ENCODE measurements at places on chromosomes 2 and 18. TPM values are rescaled to one million over a fixed set of nuclear protein-coding genes. Genes with fewer than 3 reads are reported as not detected.
A peak's percentile ranks its signal among the peaks of the same experiment; 100 is the strongest.

VWC2L gene
- not detected for total RNA-seq

DNA sequence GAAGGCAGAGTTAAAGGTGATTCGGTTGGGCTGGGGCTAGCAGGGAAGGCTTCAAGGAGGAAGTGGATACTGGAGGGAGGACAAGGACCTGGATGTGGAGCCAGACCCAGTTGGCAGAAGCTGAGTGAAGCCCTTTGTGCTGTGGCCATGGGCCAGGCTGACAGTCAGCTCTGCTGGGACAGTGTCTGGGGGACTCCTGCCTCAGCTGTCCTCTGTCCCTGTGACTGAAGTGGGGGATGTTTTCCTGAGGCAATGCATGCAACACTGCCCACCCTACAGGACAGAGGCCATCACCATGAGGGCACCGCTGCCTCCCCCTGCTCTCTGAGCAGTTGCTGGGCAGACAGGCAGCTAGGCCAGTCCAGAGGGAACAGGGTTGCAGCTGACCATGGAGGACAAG lies 40.0 kb downstream of the ST8SIA5 start:
- no peak for DNase-seq

IL1F10 gene
- total RNA-seq, result not detected

GRCh38 chr2:201308914-201309313 lies 48.2 kb downstream of the FLACC1 start:
- DNase-seq, result no peak

DNA sequence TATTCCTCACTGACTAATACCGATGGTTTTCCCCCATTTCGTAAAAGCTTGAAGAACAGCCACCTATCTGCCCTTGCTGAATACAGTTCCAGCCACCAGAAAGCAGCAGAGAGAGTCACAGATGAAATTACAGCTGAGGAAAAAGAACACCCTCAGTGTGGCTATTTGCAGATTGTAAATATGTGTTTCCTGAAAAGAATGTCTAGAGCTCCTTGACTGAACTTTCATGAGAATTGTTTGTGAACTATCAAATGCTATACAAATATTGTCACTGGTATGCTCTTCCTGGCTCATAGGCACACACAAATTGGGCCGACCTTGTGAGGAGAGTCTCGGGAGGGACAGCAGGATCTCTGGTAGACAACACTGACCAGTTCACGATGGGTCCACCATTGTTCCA lies 58.1 kb upstream of the TTC39C start:
- no peak for DNase-seq

DNA sequence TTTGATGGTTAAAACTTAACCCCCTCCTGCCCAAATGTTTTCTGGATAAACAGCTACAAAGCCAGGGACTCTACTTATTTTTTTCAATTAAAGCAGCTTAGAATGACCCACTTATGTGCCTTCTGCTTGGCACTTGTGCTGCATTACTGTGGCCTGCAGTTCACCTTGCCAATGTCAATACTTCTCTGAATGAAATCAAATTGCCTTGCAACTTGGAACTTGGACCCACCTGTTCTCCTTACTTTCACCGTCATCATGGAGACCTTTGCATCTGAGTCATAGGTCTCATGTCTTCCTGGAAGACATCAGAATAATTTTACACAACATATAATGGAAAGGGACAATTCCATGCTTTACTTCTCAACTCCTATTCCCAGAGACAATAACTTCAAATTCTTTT lies 92.1 kb upstream of the FHL2 start:
- no peak for DNase-seq

DNA sequence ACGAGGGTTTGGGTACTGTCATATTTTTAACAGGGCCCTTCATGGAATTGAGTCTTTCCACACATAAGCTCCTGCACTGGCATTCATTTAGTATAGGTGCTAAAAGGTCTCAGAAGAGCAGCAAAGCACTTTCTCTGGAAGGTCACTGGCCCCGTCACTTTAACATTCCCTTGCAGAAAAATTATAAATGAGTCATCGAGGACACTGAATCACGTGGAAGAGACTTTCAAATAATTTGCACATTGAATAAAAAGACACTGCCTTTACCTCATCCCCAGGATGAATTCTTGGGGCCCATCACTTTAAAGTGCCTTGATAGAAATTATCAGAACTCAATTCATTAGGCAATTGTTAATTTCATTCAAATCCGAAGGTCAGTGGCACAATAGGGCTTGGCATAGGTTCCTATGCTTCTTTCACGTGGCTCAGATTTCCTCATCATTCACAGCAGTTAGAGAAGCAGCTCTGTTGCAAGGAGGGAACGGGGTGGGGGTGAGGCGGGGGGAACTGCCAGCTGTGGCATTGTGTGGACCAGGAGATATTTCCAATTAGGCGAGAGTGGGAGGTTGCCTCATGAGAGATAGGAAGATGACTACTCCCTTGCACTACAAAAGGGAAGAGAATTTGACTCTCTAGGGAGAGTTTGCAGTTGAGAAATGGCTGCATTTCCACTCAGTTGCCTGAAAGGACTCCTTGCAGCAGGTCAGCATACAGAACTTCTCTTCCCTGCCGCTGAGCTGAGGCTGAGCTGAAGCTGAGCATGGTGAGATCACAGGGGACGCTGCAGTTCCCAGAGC lies 86.3 kb upstream of the NPAS2 start:
- DNase-seq, result no peak

GRCh38 chr18:66708646-66709045 lies 104.8 kb upstream of the CDH19 start:
- DNase-seq, result no peak

DNA sequence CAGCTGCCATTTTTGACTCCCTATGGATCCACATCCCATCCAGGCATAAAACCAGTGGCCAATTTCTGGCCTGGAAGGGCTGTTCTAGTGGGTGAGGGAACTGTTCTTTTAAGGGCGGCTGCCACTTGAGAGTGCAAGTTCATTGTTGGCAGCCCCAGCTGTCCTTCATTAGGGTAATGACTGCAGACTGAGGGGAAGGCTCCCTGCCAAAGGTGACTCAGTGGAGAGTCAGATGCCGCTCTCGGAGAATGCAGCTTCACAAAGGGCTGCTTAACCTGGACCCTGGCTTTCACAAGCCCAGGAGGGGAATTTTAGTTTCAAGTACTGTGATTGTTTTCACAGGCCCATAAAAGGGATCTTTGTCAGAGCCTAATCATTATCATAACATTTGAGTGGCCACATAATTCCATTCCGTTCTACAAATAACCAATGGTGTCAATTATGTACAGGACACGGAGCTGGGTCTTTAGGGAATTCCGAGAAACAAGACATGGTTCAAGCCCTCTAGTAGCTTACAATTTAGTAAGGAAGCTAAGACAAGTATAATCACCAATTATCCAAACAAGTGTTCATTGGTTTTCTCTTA lies 235.7 kb downstream of the CDCA7 start:
- no peak for DNase-seq

PRKAG3 gene
- not detected for total RNA-seq

DNA sequence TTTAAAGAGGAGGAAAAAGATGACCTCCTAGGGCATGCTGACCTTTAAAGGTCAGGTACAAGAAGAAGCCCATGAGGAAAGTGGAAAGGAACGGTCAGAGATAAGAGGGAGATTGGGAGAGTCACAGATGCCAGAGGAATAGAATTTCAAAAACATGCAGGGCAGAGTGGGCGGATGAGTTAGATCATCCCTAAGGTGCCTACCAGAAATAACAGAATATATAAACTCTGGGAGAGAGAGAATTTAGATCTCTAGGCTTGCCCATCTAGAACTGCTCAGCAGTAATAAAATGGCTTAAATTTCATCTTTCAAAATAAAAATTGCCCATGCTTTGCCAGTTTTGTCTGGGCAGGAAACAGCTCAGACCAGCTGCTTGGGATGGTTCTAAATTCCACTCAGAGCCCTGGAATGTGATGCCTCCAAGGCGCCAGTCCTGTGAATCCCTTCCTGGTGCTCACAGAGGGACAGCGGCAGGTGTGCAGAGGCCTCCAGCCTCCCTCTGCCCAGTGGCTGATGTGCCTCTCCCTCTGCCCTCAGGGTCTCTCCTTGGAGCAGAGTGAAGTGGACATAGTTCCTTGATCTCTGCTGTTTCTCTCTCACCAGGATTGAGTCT lies 130.9 kb downstream of the ANTXR1 start:
- no peak for DNase-seq

STAT4 gene
- 114 TPM for total RNA-seq

GRCh38 chr18:52002600-52002999 lies 337.4 kb upstream of the DCC start:
- no peak for DNase-seq

DHRS9 gene
- total RNA-seq, result 0.44 TPM

- no peak for DNase-seq
Observed at GRCh38 chr2:31109633-31110192, 28.5 kb downstream of the GALNT14 start.

DNA sequence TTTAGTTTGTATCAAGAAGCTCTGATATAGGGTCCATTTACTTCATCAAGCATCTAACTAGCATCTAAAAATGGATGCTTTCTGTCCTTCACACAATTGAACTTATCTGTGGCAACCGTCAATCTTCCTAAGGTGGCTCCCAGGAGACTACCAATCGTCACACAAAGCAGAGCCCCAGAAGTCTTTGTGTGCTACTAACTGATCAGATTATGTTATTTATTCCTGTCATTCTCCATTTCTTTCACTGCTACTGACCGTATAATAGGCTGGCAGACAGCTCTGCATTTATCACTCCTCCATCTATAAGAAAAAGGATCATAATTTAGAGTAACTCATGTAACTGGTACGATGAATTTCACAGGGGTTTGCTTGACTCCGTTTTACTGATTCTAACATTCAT lies 585.0 kb upstream of the NXPH2 start:
- DNase-seq, result no peak

DNA sequence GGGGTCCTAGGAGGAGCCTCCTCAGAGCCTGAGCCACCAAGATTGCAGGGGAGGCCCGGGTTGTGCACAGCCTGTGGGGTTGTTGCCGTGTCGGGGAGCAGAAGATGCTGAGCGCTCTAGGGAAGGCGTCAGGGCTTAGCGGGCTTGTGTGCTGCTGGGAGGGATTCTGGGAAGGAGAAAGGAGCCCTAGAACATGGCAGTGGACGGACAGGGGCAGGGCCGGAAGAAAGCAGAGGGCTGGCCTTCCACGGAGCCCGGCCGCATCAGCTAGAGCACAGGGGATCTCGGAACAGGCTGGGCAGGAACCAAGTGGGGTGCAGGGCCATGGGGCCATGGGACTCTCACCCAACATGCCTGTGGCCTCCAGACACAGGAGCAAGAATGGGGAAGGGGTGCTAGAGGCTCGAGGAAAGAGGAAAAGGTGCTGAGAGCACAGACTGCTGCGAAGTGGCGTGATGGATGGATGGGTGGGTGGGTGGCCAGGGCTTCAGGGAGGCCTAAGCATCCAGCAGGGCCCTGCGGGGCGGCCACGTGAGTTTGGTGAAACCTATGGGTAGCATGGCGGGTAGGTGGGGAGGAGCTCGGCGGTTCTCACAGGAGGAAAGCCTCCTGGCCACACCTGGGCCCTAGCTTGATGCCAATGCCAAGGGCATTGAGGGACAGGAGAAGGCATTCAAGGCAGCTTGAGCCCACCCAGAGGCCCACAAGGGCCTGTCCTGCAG lies 35.8 kb downstream of the MTERF4 start:
- DNase-seq, result no peak

OTOF gene
- 0.84 TPM for total RNA-seq

GRCh38 chr18:48133671-48134251 lies 203.3 kb upstream of the SMAD2 start:
- DNase-seq, result no peak

PRADC1 gene
- total RNA-seq, result 7.4 TPM

GRCh38 chr2:119756837-119757236 lies 2.9 kb upstream of the PTPN4 start:
- DNase-seq, result no peak

GRCh38 chr2:204545861-204546735 lies 823 bp downstream of the PARD3B start:
- peak; percentile 2 for DNase-seq

- no peak for DNase-seq
Observed at GRCh38 chr2:37454851-37455762, 110.7 kb downstream of the QPCT start.

- DNase-seq, result no peak
Observed at GRCh38 chr2:26442707-26443106, 35.2 kb downstream of the OTOF start.

GRCh38 chr2:25808006-25808383 lies 70.3 kb downstream of the ASXL2 start:
- DNase-seq, result no peak

DNA sequence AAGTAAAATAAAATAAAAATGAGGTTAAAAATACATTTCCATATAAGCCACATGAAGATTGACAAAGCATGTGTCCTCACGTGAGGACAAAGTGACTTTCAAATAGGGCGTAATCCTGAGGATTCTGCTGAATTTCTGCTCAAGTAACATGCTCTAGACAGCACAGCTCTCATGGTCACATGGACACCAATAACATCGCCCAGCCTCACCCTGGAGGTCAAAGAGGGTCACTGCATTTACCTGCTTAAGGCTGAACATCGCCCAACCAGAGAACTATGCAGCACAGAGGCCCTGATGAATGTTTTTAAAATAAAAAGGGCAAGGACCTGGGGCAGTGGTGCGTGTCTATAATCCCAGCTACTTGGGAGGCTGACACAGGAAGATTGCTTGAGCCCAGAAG lies 30.2 kb downstream of the TGFBRAP1 start:
- DNase-seq, result no peak

DNA sequence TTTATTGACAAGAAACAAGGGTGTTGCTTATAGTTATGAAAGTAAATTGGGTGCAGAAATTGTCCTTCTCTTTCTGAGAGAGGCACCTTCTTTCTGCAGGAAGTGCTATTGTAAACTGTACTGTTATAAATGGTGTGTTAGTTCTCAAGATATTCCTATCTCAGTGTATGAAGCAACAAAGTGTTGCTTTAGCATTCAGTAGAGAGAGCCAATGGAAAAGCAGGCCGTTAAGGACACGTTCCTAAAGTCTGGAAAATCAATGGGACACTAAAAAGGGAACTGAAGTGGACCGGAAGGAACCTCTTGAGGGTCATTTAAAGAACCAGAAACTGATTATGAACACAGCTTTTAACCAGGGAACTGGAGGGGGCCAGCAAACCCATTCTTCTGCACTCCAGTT lies 510.0 kb upstream of the ZEB2 start:
- DNase-seq, result no peak

CIB4 gene
- total RNA-seq, result not detected
